Activated CD8-positive, alpha-beta memory T cell treated with anti-CD3 and anti-CD28 coated beads for 4 hours (primary cell): ENCODE measurements at places on chromosomes 1 and 21.

DNA sequence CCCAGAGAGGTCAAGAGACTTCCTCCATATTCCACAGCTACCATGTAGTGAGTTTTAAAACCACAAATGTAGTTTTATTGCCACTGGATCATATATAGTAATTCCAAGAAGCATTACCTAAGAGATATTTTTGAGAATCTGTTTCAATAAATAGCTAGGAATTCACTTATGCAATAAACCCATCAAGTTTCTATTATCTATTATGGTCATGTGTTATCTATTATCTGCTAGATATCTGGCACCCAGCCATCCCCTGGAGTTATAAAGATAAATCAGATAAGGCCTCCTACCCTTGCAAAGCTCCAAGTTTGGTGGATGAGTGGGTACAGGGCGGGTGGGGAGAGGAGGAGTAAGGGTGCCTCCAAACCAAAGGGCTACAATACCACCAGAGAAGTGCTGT, 10.3 kb upstream of the VWA5B1 start:
- no peak for DNase-seq

- no peak for DNase-seq
Measured at GRCh38 chr1:99657213-99658030, 11.5 kb downstream of the PALMD start.

- DNase-seq = no peak
Measured at GRCh38 chr1:48115835-48116234, 106.7 kb upstream of the SLC5A9 start.

DNA sequence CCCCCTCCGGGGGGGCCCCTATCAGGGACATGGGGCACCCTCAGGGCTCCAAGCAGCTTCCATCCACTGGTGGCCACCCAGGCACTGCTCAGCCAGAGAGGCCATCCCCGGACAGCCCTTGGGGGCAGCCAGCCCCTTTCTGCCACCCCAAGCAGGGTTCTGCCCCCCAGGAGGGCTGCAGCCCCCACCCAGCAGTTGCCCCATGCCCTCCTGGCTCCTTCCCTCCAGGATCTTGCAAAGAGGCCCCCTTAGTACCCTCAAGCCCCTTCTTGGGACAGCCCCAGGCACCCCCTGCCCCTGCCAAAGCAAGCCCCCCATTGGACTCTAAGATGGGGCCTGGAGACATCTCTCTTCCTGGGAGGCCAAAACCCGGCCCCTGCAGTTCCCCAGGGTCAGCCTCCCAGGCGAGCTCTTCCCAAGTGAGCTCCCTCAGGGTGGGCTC, 34.9 kb downstream of the TRIM11 start:
- DNase-seq = no peak

GRCh38 chr1:224736619-224737352, 120.7 kb downstream of the CNIH3 start:
- no peak for DNase-seq

DNA sequence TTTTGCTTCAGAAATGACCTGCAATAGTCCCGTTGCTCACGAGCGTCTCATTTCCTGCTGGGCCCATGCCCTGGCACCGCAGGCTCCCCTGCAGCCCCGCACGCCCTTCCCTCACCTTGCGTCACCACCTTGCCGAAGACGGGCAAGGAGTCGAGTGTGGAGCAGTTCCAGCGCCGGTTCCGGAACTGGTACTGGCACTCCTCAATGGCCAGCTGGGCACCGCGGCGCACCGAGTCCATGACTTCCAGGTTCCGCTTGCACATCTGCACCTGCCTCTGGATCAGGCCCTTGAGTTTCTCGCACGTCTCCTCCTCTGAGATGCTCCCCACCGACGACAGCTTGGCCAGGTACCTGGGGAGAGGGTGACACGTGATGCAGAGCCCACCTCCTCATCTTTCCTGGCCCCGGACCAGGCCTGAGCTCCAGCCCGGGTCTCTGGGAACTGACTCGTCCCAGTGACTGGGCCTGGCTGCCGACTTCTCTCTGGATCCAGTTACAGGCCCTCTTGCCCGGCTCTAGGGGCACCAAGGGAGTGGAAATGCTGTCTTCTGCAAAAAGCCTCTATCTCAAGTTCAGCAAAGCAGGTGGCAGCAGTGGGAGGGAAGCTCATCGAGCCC, 13.3 kb downstream of the WNT4 start:
- DNase-seq = no peak

DNA sequence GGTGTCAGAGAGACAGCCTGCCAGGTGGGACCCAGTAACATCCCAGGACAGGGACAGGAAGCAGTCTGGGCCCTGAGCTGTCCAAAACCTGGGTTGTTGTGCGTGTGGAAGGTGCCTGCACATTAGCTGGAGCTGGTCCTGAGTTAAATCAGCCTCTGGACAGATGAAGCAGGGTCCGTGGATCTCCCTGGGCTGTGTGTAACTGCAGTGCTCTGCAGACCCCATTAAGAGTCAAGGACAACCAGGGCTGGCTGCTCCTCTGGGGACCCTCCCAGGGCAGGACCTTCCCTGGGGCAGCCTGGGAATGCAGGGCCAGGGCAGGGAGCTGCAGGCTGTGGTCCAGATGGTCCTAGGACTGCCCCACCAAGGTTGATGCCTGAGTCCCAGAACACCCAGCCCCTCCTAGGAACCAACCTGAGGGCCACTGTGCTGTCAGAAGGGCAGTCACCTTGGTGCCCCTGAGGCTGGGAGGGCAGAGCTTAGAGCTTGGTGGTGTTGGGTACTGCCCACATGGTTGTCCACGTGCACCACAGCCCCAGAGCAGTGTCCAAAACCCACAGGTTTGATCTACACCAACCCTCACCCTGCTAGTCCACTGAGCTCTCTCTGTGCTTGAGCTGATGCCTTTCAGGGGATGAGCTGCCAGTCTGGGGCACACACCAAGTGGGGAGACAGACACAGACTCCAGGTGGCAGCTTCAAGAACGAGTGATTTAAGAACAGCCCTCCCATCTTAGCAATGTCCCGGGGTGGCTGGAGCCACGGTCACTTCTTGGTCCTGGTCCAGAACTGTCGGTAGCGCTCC, 2.9 kb downstream of the MRPL55 start:
- no peak for DNase-seq

- no peak for DNase-seq
Measured at GRCh38 chr1:202270871-202271326, 70.8 kb downstream of the UBE2T start.

DNA sequence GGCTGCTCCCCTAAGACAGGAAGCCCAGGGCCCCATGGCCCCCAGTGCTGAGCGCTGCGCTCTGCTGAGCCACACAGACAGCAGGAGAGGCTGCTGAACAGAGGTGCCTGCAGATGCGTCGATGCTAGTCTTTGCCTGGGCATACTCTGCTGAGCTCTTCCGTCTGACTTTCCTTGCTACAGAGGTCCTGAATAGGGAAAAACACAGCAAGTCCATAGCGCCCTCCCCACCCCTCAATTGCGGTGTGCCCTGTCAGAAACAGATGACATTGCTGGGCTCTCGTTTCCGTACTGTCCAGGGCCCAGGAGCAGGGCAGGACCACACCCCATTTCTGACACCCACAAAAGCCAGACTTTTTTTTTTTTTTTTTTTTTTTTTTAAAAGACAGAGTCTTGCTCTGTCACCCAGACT, 252.5 kb downstream of the SDCCAG8 start:
- DNase-seq = peak; percentile 17

GRCh38 chr1:9561429-9561828, 22.2 kb downstream of the SLC25A33 start:
- DNase-seq = no peak

DNA sequence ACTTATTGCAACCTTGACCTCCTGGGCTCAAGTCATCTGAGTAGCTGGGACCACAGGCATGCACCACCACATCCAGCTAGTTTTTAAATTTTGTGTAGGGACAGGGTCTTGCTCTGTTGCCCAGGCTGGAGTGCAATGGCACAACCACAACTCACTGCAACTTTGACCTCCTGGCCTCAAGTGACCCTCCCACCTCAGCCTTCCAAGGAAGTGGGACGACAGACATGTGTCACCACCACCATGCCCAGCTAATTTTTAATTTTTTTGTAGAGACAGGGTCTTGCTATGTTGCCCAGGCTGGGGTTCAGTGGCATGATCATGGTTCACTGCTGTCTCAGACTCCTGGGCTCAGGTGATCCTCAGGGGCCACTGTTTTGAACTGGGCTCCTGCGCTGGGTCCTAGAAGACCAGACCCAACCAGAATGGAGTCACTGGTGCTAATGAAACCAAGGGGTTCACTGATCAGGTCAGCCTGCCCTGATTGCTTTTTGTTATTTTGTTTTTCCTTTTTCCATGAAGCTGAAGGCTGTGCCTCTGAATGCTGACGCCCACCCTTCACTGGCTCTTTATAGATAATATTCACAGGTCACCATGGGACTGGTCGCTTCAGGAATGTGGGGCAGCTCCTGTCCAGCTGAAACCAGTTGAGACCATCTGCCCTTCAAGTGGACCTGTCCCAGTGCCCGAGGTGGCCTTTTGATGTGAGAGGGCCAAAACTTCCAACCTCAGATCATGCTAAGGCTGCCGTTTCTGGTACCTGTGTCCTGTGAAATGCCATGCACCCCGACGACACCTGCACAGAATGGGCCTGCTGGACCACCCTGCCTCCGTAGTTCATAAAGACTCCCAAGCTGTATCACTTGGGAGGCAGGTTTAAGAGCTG, 4.9 kb downstream of the TRIM17 start:
- no peak for DNase-seq

- DNase-seq = no peak
Measured at GRCh38 chr1:147833231-147833860, 69.2 kb upstream of the GJA8 start.

DNA sequence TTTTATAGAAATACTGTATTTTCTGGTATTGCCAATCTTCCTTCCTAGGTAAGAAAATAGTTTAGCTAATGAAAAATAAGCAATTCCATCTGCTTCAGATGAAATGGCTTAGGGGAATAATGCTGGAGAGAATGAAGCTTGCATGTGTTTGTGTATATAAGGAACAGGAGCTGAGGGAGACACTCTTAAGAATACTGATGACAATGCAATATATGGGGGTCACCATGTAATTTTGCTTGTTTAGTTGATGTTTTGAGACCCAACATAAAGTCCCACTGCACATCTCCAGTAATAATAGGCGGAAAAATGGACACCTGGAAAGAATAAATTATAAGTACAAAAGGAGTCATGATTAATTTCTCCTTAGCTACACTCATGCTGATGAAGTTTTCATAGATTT, 110.8 kb upstream of the BRINP3 start:
- DNase-seq = no peak

DNA sequence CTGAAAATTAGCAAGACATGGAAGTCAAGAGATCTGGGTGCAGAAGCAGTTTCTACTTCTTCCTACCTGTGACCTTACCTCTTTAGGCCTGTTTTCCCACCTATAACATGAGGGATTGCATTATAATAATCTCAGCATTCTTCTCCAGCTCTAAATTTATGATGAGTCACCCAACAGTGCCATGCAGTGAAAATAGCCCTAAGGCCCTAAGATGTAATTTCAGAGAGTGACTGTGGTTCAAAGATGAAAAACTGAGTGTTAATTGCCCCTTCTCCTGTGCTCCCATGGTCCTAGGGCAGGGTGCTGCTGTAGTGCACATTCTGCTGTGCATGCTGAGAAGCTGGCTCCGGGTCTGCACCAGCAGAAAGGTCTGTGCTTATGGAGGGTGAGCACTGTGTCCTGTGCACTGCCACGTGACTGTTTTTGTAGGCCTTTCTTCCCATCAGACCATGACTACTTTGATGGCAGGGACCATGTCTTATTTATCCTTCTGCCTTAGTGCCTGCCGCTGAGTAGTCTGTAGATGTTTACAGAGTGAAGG, 29.7 kb downstream of the JUN start:
- DNase-seq = no peak

- no peak for DNase-seq
Measured at GRCh38 chr1:243313635-243314536, 58.0 kb downstream of the SDCCAG8 start.

- DNase-seq = no peak
Measured at GRCh38 chr1:192809307-192810252, 741 bp downstream of the RGS2 start.

DNA sequence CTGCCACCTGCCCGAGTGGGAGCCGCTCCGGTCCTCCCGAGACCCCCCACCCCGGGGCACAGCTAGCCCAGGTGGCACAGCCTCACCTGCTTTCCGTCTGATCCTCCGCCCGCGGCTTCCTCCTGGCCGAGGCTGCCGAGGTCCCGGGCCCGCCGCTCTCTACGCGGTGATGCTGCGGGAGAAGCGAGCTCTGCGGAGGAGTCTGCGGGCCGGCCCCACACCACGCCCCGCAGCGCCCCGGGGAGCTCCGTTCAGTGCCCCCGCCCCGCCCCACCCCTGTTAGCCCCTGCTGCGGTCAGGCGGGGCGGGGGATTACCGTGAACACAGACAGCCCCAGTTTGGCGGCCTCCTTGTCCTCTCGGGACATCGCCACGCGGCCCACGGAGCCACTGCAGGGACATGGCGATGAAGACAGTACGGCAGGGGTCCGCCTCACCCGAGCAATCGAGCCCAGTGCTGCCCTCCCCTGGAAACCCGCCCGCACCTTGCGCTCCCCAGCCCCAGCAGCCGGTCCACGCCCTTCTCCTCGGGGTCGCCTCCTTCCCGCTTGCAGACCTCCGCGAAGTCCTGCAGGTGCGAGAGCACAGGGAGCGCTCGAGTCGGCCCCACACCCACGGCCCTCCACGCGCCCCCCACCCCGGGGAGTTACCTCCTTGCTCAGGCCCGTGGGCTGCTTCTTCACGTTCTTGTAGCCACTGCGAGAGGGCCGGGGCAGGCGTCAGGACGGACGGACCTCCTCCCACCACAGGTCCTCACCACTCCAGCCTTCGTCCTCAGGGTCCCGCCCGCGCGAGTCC, 933 bp downstream of the C1orf35 start:
- DNase-seq = no peak

- DNase-seq = no peak
Measured at GRCh38 chr1:82923931-82924330, 1075.0 kb downstream of the TTLL7 start.

- DNase-seq = no peak
Measured at GRCh38 chr1:204530932-204531331, 14.7 kb downstream of the MDM4 start.

GRCh38 chr1:31669433-31669785, 24.7 kb upstream of the PEF1 start:
- no peak for DNase-seq

DNA sequence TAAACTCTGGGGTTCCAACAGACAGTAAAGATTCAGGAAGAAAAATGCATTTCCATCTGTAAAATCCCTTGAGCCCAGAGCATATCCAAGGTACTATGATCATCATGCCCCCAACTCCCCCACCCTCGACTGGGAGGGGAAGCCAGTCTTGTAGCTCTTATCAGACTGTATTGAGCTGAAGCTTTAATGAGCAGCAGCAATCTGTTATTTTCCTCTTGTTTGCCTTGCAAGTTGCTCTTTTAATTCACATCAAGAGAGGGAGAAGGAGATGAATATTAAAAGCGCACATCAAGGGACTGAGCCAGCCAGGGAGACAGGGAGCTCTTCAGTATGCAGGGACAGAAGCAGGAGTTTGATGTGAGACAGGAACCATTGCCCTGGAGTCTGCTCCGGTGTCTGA, 52.5 kb upstream of the KCNA3 start:
- no peak for DNase-seq
